ENCODE measurements at places on chromosomes 5 and 9. TPM values are rescaled to one million over a fixed set of nuclear protein-coding genes. Genes with fewer than 3 reads are reported as not detected.

GRCh38 chr9:113356686-113357292 lies 7.4 kb downstream of the BSPRY start:
- DNase-seq = no peak

CDKN2A gene
- not detected for total RNA-seq

- DNase-seq = no peak
Observed at GRCh38 chr5:138743484-138743883, 9.7 kb upstream of the CTNNA1 start.

- no peak for DNase-seq
Observed at GRCh38 chr9:81637276-81637675, 52.1 kb downstream of the TLE1 start.

ROPN1L gene
- total RNA-seq = not detected

DNA sequence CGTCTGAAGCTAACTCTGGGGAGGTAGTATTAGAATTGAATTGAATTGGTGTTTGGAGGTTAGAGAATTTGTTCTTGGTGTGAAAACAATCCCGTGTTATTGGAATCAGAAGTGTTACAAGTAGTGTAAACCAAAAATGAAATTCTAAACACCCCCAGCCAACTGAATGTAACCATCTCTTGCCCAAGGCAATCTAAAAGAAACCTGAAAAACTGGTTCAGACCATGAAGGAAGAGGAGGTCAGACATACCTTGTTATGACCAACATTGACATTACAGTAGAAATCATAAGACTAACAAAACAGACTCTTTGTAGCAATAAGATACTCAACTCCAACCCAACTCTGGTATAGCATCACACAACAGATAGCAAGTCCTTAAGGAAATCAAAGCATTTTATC lies 159.0 kb downstream of the TUSC1 start:
- DNase-seq = no peak

WDR38 gene
- total RNA-seq = not detected

GRCh38 chr5:56900858-56901578 lies 8.4 kb upstream of the SETD9 start:
- peak; percentile 35 for DNase-seq

RBM18 gene
- 22.3 TPM for total RNA-seq

FST gene
- 1.7 TPM for total RNA-seq

DNA sequence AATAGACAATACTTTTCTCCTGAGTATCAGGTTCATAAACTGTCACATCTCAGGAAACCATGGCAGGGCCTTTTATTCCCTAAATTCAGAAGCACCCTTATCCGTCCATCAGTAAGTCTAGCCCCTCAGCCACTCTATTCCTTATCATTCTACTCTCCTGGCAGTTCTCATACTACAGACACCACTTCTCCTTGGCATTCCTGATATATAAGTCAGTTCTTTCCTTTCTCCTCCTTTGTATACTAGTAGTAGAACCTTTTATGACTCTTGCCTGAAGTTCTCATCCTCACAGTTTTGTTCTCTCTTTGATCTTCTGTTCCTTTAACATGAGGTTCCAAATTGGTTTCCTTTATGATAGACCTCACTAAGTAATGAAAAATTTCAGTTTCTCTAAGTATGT lies 29.3 kb downstream of the GRAMD2B start:
- DNase-seq = no peak
